ENCODE measurements at places on chromosomes 5 and 9.

GRCh38 chr9:125513303-125513667 is 193.7 kb downstream of the MAPKAP1 start:
- no peak for DNase-seq

- peak; percentile 78 for DNase-seq
Measured at GRCh38 chr9:109775516-109775915, 4.5 kb upstream of the PALM2AKAP2 start.

GRCh38 chr5:82820961-82821845 is 256.0 kb downstream of the TMEM167A start:
- no peak for DNase-seq

DNA sequence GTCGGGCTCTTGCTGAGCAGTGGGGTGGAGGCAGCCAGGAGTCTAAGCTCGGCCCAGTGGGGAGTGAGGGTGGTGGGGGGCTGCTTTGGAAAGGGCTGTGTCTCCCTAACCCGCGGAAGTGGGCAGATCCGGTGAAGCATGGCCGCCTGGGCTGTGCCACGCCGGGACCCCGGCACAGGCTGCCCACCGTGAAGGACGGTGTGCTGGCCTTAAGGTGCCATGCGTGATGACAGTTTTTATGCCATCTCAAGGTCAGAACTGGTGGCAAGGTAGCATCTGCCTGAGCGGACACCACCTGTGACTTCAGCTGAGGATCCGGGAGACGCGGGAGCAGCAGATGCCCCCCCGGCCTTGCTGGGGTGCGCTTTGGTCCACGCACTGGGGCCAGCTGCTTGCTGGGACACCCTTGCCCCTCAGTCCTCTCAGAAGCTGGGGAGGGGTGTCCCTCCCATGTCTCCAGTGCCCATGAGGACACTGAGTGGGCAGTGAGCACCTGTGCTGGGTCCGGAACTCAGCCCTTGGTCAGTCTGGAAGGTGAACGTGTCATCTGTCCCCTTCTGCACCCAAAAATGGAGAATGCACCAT is 53.9 kb downstream of the AHRR start:
- no peak for DNase-seq

DNA sequence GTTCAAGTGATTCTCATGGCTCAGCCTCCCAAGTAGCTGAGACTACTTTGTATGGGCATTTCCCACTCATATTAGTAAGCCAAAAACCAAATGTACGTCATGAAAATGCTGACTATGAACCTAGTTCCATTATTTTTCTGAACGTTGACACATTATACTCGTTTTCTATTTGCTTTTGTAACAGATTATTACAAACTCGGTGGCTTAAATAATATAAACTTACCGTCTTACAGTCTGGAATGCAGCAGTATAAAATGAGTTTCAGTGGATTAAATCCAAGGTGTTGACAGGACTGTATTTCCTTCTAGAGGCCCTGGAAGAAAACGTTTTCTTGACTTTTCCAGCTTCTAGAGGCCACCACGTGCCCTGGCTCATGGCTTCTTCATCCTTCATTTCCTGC is 517.0 kb downstream of the GADD45G start:
- DNase-seq: no peak

DNA sequence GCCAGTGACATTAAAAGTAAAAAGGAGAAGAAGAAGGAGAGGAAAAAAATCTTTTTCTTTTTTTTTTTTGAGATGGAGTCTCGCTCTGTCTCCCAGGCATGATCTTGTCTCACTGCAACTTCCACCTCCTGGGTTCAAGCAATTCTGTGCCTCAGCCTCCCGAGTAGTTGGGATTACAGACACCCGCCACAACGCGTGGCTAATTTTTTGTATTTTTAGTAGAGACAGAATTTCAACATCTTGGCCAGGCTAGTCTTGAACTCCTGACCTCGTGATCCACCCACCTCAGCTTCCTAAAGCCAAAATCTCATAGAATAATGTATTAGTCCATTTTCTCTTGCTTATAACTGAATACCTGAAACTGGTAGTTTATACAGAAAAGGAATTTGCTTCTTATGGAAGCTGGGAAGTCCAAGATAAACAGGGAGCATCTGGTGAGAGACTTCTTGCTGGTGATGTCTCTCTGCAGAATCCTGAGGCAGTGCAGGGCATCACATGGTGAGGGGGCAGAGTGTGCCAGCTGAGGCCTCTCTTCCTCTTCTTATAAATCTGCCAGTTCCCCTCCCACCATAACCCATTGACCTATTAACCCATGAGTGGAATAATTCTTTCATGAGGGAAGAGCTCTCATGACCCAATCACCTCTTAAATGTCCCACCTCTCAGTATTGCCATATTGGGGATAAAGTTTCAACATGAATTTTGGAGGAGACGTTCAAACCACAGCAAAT is 466.3 kb downstream of the GADD45G start:
- DNase-seq: no peak

GRCh38 chr5:56207537-56207936 is 25.6 kb downstream of the ANKRD55 start:
- DNase-seq: no peak

GRCh38 chr5:59673438-59674058 is 220.0 kb downstream of the PDE4D start:
- peak; percentile 7 for DNase-seq

DNA sequence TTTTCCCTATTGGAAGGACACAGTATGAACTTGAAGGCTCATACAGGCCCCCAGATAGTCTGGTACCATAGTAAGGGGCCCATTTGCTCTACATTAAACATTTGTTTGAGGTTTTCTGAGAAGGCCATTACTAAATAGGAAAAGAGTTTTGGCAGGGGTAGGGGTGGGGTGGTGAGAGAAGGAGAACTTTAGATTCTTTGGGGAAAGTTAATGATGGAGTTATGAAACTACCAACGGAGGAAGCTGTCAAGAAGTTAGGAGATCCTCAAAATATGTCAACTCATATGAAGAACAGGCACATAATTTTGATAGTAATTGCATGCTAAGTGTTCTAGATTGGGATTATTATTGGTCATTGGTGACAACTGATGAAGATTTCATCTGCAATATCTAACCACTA is 114.7 kb downstream of the TAF11L14 start:
- no peak for DNase-seq

GRCh38 chr5:100518377-100518776 is 16.8 kb upstream of the FAM174A start:
- no peak for DNase-seq
